Memory B cell (primary cell): ENCODE measurements at places on chromosomes 2 and 18.

DNA sequence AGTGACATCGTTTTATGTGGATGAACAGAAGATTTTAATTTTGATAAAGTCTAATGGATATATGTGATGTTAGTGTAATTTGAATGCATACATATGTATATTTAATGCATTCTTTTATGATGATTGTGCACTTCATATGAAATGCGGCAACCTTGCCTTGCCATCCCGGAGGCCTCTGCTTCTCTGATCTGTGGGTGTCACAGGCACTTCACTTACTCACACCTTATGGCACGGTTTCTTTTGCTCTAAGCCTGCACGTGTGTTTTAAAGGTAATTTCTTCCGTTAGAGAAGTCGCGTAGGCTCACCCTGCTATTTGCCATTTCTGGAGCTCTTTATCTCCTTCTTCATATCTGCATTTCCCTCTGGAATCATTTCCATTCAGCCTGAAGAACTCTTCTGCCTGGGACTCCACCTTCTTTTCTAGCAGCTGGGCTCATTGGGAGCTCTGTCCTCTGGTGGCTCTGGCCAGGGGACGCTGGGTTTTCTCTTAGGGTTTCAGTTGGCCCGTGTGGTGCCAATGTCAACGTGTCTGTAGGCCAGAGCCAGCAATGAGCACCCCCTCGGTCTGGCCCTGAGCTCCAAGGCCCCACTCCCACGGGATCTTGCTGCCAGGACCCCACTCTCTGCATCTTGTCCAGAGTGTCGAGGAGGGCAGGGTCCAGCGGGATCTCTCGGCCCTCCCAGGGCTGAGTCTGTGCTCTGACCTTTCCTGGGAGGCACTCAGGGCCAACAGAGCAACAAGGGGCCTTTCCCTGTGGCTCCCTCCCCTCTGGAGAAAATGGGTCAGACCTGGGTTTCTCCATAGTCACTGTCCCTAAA is 97.3 kb downstream of the RTP5 start:
- DNase-seq = no peak

DNA sequence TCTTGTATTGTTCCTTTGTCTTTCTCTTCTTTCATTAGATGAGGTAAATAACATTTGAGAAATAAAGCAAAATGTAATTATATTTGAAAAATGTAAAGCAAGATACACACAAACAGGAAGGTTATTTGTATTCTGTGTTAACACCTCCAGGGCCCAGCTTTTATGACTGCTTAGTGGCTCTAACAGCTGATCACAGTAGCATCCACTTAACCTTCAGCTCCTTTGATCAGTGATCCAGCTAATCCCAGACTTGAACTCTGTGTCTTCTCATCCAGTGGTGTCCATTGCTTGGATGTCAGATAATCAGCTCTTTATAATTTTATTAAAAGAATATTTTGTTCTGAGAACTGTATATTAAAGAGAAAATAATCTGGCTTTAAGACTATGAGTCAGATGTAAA is 44.5 kb downstream of the PSMD14 start:
- DNase-seq = no peak

DNA sequence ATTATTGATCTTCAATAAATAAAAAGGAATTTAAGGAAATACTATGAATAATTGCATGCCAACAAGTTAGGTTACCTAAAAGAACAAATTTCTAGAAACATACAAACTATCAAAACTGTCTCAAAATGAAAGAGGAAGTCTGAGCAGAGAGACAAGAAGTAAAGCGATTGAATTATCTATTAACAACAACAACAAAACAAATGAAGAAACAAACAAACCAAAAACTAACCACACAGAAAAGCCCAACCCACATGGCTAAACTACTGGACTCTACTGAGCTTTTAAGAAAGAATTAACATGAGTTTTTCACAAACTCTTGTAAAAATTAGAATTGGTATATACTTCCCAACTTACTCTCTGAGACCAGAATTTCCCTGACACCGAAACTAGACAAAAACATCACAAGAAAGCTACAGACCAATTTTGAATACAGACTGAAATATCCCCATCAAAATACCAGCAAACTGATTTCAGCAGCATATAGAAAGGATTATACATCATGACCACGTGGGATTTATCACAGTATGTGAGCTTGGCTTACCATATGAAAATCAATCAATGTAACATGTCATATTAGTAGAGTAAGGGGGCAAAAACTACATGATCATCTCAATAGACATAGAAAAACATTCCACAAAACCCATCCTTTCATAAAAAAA is 16.6 kb upstream of the GALNT1 start:
- DNase-seq = no peak

GRCh38 chr2:139031722-139032121 is 251.5 kb upstream of the NXPH2 start:
- no peak for DNase-seq

DNA sequence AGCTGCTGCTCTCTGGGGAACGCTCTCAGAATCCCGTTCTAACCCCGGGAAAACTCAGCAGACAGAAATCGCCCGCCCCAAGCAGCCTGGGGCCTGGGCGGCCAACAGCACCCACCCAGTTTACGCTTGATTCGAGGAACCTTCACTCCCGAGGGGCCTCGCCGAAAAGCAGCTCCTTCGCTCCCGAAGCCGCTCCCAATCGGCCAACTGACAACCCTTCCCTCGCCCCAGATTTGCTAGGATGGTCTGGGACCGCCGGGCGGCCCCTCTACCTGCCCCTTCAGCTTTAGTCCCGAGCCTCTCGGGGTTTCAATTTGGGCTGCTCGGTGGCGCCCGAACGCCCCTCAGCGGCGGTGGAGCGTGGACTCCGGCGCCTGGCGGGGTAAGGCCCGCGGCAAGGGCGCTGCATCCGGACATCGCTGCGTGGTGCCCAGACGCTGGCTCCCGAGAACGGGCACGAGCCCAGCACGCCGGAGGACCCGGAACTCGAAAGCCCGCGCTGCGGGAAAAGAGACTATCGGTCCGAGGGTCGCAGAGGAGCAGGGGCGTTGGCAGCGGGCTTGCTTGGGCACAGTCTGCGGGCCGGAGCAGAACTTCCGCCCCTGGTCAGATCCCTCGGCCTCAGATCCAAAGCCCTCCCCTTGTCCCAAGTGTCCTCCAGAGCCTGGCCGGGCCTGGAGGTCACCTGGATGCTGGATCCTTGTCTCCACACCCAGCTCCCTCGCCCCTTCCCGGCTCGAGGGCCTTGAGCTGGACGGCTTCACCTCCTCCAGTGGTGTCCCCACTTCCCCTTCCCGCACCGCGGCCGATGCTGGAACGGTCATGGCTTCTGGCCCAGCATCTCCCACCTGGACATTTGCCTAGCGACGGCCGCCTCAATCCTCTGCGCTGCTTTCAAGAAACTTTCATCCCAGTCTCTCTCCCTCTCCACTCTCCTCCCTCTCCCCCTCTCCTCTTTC is 3.0 kb upstream of the OTX1 start:
- DNase-seq = peak; percentile 41

DNA sequence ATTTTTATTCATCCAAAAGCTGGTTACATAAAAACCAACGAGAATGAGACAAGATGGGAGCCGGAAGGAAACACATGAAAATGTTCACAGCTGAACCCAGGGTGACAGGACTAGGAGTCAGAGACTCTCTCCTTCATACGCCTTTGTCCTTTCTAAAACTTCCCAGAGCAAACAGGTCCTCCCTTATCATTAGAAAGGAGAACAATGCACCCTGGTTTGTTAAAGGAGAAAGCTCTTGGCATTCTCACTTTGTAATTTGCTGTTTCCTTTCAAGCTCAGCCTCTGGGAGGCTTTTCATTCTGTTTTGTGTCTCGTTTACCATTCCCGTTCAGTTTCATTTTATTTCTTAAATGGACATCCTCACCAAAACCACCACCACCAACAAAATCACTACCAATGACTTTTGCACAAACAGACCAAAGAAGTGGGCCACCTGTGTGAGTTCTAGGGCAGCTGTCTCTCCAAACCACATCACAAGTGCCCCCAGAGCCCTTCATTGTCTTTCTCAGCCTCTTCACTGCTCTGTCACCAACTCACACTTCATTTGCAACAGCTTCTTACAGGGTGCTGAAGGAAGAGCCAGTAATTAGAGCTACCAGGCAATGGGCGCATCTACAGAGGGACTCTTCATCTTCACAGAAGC is 105.3 kb downstream of the HDAC4 start:
- no peak for DNase-seq
